ENCODE measurements at places on chromosomes 1 and 21.

GRCh38 chr1:114758256-114758832, 560 bp upstream of the CSDE1 start:
- peak; percentile 12 for DNase-seq

- DNase-seq, result no peak
These were observed 3.7 kb upstream of the C1orf210 start for GRCh38 chr1:43288785-43289706.

DNA sequence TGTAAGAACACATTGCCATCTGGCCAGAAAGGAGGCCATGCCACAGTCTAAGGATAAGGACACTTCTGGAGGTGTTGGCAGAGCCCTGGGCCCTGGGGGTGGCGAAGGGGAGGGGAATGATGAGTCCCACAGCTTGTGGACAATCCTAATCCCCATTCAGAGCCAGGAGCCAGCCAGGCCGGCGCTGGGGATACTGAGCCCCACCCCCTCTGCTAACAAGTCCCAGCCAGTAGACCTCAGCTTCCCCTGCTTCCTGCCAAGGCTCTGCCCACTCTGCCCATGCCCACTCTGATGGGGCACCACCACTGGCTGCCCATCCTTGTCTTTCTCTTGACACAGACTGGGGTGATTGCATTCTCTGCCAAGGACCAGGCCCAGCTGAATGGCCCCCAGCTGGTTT, 71.9 kb downstream of the NAV1 start:
- DNase-seq, result no peak

DNA sequence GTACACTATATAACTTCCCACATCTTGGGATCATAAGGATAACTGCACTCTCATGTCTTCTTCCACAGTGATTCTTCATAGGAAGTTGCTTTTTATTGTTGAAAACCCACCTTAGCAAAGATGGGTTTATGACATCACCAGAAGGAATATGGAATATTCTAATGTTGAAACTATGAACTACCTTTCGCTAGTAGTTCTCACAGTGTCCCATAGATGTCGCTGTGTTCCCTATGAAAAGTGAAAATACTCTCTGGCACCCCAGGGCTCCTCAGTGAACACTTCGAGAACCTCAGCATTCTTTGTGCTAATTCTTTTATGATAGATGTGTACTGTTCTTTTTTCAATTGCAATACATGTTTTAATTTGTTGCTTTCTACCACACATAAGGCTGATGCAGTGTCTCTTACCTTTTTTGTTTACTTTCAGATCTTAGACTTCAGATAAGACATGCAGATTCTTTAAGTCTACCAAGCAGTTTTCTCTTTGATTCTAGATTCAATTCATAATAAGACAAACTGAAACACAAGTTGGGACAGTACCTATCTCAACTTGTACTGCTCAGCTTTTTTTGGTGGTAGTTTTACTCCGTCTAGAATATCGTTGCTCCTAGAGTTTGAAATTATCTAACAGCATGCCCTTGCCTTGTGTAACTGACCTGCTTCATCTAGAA, 90.8 kb downstream of the GTF2B start:
- DNase-seq, result peak; percentile 60

DNA sequence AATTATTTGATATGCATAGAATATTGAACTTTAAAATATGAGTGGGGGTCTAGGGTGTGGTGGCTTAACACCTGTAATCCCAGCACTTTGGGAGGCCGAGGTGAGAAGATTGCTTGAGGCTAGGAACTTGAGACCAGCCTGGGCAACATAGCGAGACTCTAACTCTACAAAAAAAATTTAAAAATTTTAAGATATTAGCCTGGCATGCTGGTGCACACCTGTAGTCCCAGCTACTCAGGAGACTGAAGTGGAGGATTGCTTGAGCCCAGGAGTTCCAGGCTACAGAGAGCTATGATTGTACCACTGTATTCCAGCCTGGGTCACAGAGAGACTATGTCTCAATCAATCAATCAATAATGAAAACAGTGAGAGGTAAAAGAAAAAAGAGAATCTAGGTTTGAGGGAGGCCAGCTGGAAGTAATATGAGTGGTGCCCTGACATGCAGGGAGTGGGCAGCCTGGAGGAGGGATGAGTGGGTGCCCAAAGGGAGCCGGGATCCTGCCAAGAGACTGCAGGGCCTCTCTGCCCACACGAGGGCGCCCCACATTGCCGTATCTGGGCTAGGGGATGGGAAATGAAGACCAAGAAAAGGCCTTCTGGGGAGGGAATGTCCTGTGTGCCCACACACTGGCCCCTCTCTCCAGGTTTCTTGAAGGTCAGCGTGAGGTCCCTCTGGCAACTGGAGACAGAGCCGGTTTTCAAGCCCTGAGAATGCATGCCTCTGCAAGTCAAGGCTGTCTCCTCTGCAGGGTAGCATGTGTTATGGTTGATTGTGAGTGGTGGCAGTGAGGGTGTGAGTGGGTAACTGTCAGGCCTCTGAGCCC, 93.9 kb upstream of the PPM1J start:
- DNase-seq, result peak; percentile 87

- peak; percentile 43 for DNase-seq
These were observed 60.8 kb upstream of the SLC35F3 start for GRCh38 chr1:233843525-233844204.

DNA sequence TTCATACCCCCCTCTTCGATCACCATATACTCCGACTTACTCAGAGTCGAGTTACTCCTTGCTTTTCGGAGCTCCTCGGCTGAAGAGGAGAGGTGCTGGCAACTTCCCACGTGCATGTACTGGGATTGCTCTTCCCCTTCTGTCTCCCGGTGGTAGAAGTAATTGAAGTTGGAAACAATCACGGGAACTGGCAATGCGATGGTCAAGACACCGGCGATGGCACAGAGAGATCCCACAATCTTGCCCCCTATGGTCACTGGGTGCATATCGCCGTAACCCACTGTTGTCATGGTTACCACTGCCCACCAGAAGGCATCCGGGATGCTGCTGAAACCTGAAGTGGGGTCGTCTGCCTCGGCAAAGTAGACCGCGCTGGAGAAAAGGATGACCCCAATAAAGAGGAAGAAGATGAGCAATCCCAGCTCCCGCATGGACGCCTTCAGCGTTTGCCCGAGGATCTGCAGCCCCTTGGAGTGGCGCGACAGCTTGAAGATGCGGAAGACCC, 1.5 kb downstream of the KCNA3 start:
- no peak for DNase-seq

DNA sequence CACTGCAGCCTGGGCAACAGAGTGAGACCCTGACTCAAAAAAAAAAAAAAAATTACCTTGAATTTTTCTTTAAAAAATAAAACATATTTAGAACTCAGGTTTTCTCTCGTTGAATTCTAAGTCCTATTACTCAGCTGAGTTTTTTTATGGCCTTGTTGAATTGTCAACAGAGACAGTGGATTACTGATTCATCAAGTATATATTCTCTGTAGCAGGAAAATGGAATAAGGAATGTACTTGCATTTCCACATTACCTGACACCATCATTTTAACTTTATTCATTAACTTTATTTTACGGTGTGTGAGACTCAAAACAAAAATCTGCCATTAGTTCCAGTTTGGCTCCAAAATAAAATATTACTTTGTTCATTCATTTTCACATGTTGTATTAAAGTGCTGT, 53.8 kb upstream of the APP start:
- no peak for DNase-seq

DNA sequence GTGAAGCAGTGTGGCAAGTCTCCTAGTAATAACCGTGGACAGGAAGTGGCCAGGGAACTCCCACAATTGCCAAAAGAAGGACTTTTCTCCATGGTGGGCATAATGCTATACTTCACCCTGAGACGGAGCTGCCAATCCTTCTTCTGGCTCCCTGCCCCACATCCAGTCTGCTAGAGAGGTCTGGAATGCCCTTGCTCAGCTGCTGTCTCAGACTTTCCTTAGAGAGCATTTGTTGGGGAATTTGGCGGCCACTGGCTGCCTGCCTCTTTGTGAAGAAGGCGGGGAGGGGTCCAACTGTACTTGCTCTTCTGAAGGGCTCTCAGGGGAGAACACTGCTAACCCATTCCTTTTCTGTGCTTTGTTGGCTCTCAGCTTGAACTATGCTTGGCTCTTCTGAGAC, 123.7 kb upstream of the EDN2 start:
- DNase-seq, result no peak

- DNase-seq, result peak; percentile 58
These were observed 61.6 kb downstream of the LRRN2 start for GRCh38 chr1:204623894-204624361.

DNA sequence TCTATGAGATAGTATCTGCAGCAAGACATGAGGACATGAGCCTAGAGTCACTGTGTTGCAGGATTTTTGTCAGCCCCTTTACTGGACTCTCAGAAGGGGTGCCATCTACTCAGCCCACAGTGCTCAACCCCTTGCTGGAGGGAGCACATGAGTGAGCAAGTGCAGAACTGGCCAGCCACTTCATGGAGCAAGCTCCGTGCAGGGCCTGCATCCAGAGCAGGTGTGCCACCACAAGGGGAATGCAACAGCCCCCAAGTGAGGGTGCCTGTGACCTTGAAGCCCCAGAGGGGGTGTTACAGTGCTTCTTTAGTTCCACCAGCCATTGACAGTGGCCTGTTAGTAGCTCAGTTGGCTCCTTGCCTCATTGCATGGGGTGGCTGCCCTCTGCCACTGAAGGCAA, 649.7 kb downstream of the PLPP3 start:
- no peak for DNase-seq

DNA sequence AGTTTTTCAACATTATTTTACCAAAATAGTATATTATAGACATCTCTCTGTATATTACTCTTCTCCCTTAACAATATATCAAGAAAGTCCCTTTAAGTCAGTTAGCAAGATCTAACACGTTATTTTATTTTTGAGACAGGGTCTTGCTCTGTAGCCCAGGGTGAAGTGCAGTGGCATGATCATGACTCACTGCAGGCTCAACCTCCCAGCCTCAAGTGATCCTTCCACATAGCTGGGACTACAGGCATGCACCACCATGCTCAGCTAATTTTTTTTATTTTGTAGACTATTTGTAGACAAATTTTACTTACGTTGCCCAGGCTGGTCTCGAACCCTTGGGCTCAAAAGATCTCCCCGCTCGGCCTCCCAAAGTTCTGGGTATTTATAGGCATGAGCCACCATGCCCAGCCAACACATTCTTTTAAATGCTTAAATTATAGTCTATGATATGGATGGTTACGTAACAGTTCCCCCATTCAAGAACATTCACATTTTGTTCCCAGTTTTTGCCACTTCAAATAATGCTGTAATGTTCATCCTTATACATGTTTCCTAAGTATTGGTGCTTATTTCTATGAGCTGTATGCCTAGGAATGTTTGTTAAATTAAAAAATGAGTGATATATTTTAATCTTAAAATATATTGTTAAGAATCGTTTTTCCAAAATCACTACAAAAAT, 70.4 kb downstream of the TUT4 start:
- DNase-seq, result no peak

- no peak for DNase-seq
These were observed 24.0 kb upstream of the GNPAT start for GRCh38 chr1:231217056-231217455.

DNA sequence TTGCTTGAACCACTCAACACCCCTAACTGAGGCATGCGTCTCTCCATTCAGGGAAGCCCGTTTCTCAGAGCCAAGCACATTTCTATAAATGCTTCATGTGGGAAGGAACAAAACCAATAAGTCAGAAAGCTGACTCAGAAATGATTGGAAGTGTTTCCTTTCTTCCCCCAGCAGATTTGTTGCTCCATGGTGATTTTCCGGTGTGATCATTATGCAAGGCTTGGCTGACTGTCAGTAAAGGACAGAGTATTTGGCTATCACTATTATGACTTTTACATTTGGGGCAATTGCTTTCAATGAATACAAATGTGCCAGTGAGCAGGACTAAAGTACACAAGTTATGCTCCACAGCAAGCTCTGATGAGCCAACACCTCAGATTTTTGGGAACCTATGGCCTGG, 53.3 kb upstream of the ZC3H11B start:
- DNase-seq, result no peak

DNA sequence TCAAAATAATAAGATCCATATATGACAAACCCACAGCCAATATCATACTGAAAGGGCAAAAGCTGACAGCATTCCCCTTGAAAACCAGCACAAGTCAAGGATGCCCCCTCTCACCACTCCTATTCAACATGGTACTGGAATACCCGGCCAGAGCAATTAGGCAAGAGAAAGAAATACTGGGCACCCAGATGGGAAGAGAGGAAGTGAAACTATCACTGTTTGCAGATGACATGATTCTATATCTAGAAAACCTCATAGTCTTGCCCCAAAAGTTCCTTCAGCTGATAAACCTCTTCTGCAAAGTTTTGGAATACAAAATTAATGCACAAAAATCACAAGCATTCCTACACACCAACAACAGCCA, 442.7 kb downstream of the PTBP2 start:
- DNase-seq, result no peak

DNA sequence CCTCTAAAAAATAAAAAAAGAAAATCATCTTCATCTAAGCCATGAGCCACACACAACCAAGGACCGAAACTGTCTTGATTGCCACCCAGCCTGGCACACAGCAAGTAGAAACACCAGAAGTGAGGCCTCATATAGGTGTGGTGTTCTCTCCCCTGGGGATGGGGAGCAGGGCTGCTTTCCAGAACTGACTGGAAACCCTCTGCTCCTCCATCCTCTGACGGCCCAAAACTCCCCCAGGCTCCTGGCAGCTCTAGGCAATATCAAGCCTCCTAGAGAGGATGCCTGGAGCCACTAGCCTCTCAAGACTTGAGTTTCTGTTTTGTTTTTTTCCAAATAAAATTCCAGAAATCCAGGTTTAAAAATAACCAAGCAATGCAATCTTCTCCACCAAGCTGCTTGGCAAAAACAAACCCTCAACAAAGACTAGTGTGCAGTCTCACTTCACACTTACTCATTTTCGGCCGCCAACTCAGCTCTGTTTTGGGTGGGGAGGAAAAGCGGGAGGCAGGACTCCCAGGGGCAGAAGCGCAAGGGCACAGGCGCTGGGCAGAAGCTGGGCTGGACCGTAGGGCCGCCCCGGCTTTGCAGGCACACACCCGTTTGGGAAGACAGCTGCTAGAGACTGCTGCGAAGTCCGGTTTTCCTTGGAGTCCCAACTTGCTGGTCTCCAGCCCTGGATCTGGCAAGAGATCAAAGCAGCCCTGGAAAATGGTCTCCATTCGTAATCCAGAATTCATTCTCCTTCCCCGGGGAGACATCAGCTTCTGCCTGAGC, 78.2 kb upstream of the CAPZB start:
- no peak for DNase-seq

DNA sequence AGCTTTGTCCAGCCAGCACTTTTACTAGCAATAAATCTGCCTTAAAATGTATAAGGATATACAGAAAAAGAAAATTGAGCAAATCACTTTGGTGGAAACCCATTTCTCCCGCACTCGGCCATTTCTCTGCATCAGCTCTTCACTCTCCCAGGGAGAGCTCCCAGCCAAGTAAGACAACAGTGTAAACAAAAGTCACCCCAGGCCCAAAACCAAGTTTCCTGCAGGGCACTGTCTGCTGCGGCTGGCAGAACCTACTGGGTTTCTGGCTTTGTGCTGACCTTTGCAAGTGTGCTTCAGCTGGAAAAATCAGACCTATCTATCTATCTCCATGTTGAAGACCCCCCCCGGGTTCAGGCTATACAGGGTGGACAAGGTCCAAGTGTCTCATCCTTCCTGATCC, 476.7 kb upstream of the CAMK1G start:
- no peak for DNase-seq

- DNase-seq, result no peak
These were observed 19.5 kb downstream of the PAFAH2 start for GRCh38 chr1:25978403-25978802.
